ENCODE measurements at places on chromosomes 13 and 19.

GRCh38 chr19:11125994-11126685 lies 29.4 kb downstream of the SPC24 start:
- peak; percentile 60 for DNase-seq

- no peak for DNase-seq
These were observed 22.8 kb upstream of the ITM2B start for GRCh38 chr13:48210178-48210577.

GRCh38 chr13:37769078-37769477 lies 100.5 kb downstream of the TRPC4 start:
- DNase-seq: no peak

DNA sequence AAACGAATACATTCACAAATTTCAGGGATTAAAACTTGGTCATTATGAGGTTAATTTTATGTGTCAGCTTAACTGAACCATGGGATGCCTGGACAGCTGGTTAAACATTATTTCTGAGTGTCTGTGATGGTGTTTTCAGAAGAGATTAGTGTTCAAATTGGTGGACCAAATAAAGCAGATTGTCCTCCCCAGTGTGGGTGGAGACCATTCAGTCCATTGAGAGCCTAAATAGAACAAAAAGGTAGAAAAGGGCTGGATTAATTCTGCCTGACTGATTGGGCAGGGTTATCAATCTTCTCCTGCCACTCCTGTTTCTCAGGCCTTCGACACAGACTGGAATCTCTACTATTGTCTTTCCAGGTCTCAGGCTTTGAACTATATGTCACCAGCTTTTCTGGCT lies 203.8 kb upstream of the SLITRK6 start:
- no peak for DNase-seq

GRCh38 chr13:48068036-48068435 lies 26.9 kb downstream of the MED4 start:
- DNase-seq: no peak

DNA sequence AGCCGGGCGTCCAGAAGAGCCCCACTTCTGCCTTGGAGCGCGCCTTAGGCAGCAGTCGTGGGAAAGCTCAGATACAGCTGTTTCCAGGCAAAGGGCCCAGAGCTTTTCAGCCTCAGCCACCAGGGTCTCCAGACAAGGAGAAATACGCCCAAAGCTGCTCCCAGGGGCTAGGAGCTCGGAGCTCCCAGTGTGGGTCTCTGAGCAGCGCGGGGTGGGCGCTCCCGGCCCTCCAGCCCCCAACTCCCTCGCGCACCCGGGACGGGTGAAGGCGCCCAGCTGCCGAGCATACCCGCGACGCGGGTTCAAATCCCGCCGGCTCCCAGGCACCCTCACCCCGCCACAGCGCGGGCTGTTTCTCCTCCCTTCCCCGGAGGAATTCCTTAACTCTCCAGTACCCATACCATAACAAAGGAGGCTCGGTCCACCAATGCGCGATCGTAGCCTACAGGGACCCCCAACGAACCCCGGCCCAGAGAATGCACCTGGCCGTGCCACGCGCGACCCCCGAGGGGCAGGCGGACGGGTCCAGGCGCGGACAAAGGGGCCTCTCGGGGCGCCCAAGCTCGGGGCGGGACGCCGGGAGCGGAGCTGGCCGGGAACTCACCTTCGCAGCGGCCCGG lies 507 bp downstream of the COL4A1 start:
- DNase-seq: no peak

- DNase-seq: peak; percentile 60
These were observed 2.3 kb upstream of the MZF1 start for GRCh38 chr19:58575183-58576041.
